ENCODE measurements at places on chromosomes 7 and 10.

DNA sequence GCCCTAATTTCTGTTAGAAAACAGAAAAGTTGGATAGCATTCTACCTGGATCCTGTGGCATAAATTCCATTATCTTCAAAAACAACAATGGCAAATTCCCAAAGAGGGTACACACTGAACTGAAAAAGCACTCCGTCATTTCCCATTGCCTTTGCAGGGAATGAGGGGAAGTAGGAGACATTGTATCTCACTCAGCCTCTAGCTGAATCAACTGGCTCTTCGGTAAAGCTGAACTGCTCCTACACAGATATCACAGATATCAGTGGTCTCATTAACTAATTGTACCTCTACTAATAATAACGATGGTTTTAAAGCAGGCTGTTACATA, 64.2 kb upstream of the PRKAR2B start:
- DNase-seq, result no peak

GRCh38 chr10:79168210-79168609, 99.4 kb downstream of the ZMIZ1 start:
- DNase-seq, result no peak

DNA sequence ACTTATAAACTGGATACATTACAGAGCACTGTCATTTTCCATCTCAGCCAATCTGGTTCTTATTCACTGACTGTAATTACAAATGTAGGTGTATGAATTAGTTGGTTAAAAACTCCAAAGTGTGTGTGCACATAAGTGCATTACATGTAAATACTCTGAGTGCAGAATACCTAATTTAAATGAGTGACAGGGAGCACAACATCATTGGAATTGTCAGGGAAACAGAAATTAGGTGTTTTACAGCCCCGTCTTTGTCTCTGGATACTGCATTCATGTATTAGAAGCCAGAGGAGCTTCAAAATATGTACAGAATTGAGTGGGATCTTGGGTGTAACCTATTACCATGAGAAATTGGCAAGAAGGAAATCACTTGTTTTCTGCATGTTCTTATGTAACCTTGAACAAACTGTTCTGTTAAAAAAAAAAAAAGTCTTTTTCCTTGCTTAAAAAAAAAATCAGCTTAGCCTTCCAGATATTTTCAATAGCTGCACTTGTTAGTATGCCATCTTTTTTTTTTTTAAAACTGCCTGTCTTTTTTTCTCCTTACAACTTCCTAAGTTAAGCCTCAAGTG, 31.1 kb downstream of the CELF2 start:
- no peak for DNase-seq

- no peak for DNase-seq
Measured at GRCh38 chr7:44320141-44320540, 5.3 kb downstream of the CAMK2B start.

- DNase-seq, result peak; percentile 25
Measured at GRCh38 chr10:96833220-96834001, 1.3 kb downstream of the LCOR start.

- DNase-seq, result no peak
Measured at GRCh38 chr7:151137791-151138152, 29.7 kb downstream of the GBX1 start.

DNA sequence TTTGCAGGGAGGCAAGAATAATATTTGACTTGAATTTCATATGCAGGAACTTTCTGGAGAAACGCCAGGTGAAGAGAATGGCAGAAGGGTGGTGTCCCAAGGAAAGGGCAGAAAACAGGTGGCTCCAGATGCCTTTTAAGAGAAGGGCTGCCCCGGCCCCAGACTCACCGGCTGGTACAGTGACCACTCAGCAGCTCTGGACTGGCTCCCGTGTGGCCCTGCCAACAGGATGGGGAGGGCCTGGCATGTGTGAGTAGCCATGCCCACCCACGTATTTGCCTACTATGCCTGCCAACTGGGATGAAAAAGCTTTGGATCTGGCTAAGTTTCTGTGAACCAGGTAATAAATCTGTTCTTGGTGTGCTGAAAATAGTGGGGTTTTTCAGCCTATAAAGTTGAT, 159.5 kb downstream of the PRKAG2 start:
- no peak for DNase-seq

DNA sequence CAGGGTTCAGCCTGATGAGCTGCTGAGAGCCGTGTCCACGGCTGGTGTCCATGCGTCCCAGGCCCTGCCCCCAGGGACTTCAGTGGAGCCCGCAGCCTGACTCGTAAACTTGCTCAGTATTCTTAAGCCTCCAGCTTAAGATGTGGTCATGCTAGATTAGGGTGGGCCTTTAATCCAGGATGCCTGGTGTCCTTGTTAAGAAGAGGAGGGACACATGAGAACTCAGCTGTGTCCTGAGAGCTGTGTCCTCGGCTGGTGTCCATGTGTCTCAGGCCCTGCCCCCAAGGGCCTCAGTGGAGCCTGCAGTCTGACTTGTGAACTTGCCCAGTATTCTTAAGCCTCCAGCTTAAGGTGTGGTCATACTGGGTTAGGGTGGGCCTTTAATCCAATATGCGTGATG, 23.0 kb downstream of the DOCK1 start:
- no peak for DNase-seq

- no peak for DNase-seq
Measured at GRCh38 chr10:14235566-14236195, 95.0 kb downstream of the FRMD4A start.

Data from right renal pelvis (tissue), 4 donors.